Non-pigmented ciliary epithelial cell (primary cell): ENCODE measurements at places on chromosomes 5 and 9.

DNA sequence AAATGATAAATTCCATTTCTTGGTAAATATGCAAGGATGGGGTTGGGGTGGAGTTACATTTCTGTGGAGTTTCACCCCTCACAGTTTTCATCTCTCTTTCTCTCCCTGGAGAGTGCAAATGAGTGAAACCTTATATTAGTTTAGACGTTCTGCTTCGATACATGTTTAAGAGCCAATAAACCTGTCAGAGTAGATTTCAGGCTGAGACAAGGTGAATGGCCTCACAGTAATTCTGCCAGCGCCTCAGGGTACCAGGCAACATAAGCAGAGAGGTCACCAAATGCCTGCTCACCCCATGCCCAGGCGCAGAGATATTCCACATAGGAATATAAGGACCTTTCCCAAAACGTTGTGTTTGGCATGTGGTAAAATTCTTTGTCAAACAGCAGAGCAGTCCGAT, 154.9 kb upstream of the VLDLR start:
- DNase-seq, result no peak

DNA sequence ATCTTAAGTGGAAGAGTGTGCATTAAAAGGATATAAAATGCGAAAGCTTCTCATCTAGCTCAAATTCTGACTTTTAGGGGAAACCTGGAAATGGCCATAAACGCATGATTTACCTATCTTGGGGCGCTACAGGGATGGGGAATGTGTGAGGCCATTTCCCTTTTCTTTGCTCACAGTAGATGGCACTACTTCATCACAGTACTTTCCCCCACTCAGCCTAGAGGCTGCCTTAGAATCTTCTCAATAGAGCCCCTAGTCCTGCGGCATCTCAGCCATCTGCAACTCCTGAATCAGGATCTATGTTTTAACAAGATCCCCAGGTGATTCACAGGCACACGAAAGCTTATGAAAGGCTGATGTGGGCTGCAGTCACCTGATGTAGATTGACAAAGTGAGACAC, 110.8 kb downstream of the LHFPL2 start:
- DNase-seq, result no peak

DNA sequence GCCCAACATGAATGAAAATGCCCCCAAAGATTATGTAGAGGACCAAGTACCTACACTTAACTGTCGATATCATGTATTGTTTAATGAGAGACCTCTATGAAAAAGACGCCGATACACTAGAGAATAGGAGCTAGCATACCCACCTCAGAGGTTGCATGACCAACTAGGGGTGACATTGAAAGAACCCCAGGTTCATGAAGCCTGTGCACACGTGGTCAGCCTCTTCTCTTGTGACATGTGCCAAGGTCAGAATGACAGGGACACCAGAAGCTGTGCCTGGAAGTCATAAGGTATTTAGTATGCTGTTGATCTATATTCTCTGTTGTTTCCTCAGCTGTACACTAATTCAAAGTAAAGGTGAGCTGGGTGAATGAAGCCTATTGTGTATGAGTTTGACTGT, 1594.1 kb downstream of the EFNA5 start:
- no peak for DNase-seq

DNA sequence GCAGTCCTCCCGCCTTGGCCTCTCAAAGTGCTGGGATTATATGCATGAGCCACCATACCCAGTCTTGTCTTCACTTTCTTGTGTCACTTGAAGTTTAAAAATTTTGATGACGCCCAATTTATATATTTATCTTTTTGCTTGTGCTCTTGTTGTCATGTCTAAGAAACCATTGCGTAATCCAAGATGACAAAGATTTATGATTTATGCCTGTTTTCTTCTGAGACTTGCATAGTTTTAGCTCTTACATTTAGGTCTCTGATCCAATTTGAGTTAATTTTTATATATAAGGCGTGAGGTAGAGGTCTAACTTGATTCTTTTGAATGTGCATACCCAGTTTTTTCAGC, 18.6 kb downstream of the ANKHD1 start:
- no peak for DNase-seq

- DNase-seq, result no peak
Observed at GRCh38 chr9:2320114-2320513, 301.5 kb upstream of the VLDLR start.

- no peak for DNase-seq
Observed at GRCh38 chr5:107294669-107295068, 376.1 kb downstream of the EFNA5 start.

- DNase-seq, result no peak
Observed at GRCh38 chr5:167864801-167865200, 426.6 kb upstream of the WWC1 start.

- no peak for DNase-seq
Observed at GRCh38 chr5:18888821-18889220, 1099.2 kb downstream of the CDH18 start.

DNA sequence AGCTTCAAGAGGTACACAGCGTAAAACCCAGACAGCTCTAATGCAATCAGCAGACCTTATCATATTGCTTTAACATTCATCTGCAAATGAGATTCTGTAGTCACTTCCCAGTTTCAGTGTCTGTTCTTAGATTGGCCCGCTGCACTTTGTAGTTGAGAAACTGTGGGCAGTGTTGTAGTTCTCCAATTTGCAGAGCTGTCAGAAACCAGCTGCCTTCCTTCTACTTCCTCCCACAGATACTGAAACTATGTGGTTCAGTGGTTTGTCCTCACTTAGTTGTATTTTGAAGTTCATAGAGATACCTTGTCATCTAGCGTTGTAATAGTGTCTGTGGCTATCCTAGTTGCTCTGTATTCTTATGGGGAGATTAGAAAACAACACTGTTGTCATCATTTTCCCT, 39.6 kb upstream of the TRIM36 start:
- DNase-seq, result peak; percentile 22

DNA sequence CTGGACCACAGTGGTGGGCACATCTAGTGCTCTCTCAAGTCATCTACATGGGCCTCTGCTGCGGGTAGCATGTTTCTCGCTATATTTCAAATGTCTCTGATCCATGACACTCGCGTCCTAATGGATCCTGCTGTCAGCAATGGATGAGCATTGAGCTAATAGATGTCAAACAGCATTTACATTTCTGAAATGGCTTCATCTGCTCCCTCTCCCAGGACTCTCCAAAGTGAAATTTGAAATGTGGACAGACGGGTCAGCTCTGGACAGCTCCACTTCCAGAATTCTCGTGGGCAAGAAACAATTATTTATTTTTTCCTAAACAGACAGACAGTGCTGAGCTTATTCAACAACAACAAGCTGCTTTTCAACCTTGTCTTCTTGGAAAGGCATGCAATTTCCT, 58.1 kb downstream of the FSTL4 start:
- DNase-seq, result no peak

GRCh38 chr5:57802131-57802530, 319.5 kb upstream of the ACTBL2 start:
- DNase-seq, result no peak

DNA sequence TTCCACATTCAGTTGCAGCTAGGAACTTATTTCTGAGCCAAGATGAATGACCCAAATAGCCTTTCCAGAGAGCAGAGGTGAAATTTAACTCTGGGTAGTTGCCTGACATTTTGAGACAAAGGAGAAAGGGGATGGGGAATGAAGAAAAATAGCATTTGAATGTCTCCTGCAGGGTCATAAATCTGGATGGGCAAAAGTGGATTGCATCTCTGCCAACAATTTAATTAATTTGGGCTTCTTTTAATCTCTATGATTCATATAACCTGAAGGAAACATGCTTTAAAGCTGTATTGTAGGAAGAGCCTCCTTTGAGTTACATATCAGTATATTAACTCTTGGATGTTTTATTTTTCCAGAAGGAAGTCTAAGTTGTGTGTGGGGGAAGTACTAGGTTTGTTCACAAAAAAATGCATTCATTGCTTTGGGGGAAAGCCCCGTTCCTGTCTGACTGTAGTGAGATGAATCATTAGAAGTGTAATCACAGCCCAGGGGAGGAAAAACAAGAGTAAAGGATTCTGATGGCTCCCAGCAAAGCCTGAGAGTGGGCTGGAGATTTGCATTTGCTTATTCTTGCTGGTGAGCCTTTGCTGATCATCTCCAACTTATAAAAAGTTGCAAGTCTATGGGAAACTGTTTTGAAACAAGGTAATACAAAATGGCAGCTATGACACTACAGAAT, 133.0 kb upstream of the IQGAP2 start:
- DNase-seq, result no peak

DNA sequence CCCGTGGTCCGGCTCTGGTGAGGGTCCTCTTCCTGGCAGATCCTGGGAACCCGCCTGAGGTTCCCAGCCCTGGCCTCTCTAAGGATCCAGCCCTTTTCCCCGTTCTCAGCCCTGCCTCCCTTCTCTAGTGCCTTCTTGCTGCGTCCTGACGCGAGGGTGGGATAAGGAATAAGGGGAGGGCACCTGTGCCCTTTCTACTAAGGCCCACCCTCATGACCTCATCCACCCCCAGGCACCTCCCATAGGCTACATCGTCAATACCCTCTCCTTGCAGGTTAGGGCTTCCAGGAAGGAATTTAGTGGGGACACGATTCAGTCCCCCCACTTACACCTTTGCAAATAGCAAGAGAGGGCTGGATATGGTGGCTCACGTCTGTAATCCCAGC, 10.7 kb upstream of the DIPK1B start:
- DNase-seq, result no peak

DNA sequence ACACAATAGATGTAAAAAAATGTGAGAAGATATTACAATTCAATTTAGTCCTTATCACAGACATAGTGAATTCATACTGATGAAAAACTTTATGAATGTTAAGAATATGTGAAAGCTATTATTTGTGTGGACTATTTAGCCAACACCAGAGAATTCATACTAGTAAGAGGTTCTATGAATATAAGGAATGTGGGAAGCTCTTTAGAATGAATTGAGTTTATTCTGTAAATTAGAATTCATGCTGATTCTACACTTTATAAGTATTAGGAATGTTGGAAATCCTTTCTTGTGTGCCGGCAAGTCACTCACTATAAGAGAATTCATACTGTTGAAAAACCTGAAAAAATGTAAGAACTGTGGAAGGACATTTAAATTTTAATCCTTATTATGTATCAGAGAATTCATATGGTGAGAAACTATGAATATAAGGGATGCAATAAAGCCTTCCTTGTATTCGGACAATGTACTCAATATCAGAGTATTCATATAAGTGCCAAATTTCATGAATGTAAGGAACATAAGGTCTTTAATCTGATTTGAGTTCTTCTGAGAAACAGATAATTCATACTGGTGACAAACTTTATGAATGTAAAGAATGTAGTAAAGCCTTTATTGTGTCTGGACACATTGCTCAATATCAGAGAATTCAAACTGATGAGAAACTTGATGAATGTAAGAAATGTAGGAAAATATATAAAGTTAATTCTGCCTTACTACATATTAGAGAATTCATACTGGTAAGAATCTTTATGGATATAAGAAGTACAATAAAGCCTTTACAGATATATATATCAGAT, 21.6 kb upstream of the PCDHA1 start:
- DNase-seq, result no peak

- DNase-seq, result no peak
Observed at GRCh38 chr9:93603011-93603410, 26.6 kb downstream of the PHF2 start.

- no peak for DNase-seq
Observed at GRCh38 chr5:139407517-139407916, 3.6 kb upstream of the SPATA24 start.

DNA sequence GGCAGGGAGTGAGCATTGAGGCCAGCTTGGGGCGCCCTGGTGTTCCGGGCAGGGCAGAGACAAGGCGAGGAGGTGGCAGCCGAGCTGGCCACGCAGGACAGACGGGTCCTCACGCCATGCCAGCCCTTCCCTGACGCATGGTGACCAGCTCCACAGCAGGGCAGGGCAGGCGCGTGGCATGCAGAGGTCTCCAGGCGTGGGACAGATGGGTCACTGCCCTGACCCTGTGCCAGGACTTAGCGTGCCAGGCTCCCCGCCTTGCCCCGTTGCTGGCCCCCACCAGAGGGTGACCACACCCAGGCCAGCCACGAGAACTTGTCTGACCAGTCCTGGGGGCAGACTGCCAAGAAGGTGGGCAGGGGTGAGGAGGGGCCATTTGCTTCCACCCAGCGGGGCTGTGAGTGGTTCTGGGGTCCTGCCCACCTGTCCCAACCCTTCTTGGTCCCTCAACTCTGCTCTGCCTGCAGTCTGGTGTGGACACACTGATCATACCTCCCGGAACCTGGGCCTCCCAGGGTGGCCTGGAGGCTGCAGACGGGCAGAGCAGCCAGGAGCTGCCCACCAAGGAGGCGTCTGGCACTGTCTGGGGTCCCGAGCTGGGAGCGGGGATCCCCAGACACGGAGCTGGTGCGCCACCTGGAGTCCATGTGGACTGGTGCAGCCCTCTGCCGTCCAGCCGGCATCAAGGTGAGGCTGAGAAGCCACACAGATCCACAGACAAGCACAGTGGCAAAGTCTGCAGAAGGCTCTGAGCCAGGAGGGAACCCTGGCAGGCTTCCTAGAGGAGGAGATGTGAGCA, at the start of gene RNF224:
TSS of gene RNF224 (plus strand) at position 449 of the 799 bp plus-strand sequence. CDS start 834 bp downstream, outside the sequence.
- DNase-seq, result no peak

DNA sequence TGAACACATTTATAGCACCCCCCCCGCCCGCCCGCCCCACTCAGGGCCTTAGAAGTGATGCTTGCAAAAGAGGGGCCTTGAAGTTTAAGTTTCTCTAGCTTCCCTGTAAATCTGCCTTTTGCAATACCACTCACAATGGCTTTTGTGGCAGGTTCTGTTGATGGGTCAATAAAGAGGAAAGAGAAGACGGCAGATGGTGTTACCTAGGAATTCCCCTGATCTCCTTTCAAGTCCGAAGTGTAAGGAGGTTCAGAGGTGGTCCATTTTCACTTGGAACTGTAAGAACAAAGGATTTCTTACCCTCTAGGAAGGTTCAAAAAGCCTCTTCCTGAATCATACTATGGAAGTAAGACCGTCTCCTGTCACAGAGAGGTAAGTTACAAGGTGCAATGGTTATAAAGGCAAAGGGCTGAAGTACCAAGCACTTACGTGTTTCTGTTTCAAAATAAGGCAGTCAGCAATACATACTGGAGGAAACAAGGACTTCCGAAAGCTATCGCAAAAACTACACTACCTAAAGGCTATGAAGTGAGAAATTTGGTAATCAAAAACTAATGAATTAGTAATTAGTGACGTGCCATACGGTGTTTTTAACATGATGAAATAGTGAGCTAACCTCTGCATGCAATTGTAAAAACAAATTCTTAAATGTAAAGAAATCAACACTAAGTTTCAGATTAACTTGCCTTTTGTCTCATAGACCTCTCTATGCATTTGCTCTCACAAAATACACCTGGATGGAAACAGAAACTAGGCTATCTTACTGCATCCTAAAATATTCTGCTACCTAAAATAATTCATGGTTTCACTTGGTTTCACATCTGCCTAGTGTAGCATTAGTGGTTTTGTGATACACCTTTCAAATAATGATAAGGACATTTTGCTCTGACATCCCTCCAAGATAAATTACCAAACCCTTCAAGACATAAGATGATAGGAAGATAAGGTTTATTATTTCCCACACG, 589.4 kb upstream of the FAM174A start:
- DNase-seq, result no peak

GRCh38 chr5:72599519-72600370, 92.5 kb upstream of the ZNF366 start:
- no peak for DNase-seq

GRCh38 chr9:82745919-82746318, 317.0 kb downstream of the RASEF start:
- no peak for DNase-seq

GRCh38 chr5:75460942-75461610, 50.4 kb downstream of the CERT1 start:
- no peak for DNase-seq
